ENCODE measurements at places on chromosomes 2 and 18.
A peak's percentile ranks its signal among the peaks of the same experiment; 100 is the strongest.

GRCh38 chr2:212109792-212110680, 428.6 kb downstream of the ERBB4 start:
- no peak for ATAC-seq

DNA sequence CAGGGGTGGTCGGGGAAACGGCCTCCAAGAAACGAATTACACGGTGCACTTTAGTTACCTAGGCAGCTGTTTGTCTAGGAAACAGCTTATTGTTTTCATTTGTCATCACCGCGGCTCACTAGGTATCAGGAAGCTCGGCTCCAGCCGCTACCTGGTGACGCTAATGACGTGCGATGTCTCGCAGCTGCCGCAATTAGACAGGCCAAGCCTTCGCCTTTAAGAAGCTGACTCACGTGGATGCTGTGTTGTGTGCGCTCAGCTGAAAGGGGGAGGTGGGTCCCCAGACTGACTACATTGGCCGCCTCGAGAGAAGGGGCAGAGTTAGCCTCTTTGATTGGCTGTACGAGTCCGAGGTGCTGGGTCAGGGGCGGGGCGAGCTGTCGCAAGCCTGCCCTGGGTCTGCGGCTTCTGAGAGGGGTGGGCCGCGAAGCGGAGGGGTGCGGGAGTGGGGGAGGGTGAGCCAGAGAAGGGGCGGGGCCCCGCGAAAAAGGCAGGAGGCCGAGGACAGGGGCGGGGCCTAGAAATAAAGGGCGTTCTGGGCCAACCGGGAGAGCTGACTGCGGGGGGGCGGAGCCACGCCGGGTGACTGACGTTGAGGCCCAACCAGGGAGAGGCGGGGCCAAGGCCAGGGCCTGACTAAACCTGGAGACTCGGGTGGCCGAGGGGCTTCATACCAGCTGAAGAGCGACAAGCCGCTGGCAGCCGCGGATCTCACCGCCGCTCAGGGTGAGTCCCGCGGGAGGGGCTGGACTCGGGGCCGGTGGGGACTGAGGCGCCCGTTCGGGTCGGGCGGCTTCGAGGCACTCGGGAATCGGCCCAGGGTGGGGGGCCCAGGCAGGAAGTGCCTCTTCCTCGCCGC, at the start of gene YPEL5:
TSS of gene YPEL5 (plus strand) at position 671 of the 859 bp plus-strand sequence. CDS start 9,645 bp downstream, outside the sequence.
- ATAC-seq: peak; percentile 95

- no peak for ATAC-seq
Observed at GRCh38 chr2:170255971-170256370, 78.0 kb downstream of the MYO3B start.

DNA sequence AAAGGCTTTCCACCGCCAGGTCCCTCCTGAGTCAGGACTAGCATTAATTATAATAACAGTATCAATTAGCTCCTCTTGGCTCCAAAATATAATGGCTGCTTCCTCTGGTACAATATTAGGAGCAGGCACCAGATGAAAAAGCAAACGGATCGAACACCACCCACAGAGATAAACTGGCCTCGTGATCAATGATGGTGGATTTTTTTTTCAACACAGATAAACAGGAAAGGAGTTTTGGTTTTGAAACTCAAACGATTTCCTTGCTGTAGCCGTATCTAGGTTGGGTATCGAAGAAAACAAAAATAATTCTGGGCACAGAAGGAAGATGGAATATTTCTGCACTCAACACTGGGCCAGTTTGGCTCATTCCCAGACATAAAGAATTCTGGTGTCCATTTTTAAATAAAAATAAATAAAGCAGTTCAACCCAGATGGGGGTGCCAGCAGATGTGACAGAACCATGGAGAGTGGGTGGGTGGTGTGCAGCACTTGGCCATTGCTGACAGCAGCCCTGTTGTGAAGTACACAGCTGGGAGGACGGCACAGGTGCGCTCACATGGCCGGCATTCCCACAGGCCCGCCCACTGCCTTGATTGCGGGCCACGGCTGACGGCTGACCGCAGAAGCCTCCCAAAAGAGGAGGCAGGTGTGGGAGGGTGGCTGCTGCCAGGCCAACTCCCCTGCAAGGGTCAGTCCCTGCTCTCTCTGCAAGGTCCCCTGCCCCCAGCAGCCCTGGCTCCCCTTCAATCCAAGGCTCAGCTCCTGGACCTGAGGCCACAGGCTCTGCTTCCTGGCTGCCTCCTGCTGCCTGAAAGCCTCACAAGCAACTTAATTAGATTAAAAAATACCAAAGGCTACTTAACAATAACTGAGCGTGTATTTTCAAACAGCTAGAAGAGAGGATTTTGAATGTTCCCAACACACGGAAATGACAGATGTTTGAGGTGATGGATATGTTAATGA, 351.9 kb upstream of the ID2 start:
- ATAC-seq: no peak

GRCh38 chr18:25074925-25075324, 277.0 kb downstream of the ZNF521 start:
- peak; percentile 52 for ATAC-seq

Data from motor neuron (in vitro differentiated cells).